CD4-positive, alpha-beta T cell treated with Interleukin-21 for 1 hour (primary cell): ENCODE measurements at places on chromosomes 7 and 10.

DNA sequence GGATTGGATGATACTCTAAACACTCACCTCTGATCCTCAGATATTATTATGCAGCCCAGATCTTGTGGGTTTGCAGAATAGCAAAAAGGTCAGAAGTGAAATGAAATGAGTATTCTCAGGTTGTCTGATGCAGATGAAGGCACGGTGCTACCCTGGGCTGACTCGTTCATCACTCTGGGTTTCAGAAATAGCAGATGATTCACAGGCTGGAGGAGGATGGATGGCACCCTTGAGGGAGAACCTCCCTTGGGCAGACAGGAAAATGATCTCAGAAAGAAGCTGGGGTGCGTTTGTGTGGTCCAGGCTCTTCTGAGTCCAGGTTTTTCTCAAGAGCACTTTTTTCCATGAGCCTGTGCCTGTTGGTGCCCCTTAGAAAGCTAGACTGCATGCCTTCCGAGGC, 515.8 kb upstream of the MKI67 start:
- DNase-seq: no peak

- DNase-seq: no peak
Observed at GRCh38 chr10:77501152-77501845, 136.3 kb downstream of the KCNMA1 start.

- no peak for DNase-seq
Observed at GRCh38 chr10:77505431-77506334, 131.9 kb downstream of the KCNMA1 start.

- DNase-seq: no peak
Observed at GRCh38 chr10:110162741-110163145, 44.7 kb upstream of the MXI1 start.

DNA sequence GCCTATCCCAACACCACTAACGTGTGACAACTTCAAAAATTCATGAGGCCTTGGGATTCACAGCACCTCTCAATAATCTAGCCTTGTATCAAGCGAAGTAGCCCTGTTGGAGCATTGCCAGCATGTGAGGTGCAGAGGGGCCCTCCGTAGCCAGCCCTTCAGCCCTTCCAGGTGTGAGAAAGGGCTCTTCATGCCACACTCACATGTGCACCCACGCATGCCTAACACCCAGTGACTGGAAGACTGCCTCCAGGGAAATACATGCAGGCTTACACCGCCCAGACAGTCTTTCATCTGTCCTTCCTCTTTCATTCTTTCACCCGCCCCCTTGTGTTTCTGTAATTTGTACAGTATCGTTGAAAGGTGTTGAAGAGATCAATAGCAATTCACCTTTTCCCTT, 26.1 kb downstream of the LRRC4 start:
- DNase-seq: no peak

GRCh38 chr7:107890493-107890961, 456 bp upstream of the DLD start:
- DNase-seq: peak; percentile 31

- DNase-seq: no peak
Observed at GRCh38 chr7:90326500-90326899, 5.4 kb upstream of the FAM237B start.

GRCh38 chr10:129161150-129161549, 305.9 kb upstream of the MGMT start:
- DNase-seq: no peak

- DNase-seq: no peak
Observed at GRCh38 chr7:36303202-36304098, 86.2 kb upstream of the ANLN start.

- DNase-seq: no peak
Observed at GRCh38 chr7:41795276-41795833, 92.5 kb upstream of the INHBA start.

DNA sequence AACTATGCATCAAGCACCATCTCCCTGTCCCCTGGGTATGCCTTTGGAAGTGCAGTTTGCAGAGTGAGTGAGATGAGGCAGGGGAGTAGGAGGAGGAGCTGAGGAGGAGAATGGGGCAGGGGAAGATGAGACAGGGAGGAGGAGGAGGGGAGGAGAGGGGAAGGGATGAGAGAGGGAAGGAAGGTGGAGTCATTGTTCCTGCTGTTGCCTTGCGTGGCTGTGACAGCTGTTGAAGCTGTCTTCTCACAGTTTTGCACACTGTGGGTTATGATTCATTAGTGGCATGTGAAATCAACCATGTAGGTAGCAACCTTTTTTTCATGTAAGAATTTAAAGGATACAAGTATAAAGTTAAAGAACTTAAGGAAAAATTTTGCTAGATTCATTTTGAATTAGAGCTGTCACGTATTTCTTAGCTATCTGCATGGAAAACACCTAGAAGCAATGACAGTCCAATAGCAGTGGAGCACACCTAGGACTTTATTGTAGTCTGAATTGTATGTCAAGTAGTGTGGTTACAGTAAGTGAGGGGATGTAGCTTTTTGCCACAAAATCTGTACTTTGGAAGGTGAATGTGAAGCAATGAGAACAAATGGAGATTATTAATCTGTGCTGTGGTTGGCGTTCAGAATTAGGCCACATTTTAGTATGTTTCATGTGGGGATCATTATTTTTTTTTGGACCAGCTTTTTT, 21.7 kb downstream of the CCM2 start:
- no peak for DNase-seq

DNA sequence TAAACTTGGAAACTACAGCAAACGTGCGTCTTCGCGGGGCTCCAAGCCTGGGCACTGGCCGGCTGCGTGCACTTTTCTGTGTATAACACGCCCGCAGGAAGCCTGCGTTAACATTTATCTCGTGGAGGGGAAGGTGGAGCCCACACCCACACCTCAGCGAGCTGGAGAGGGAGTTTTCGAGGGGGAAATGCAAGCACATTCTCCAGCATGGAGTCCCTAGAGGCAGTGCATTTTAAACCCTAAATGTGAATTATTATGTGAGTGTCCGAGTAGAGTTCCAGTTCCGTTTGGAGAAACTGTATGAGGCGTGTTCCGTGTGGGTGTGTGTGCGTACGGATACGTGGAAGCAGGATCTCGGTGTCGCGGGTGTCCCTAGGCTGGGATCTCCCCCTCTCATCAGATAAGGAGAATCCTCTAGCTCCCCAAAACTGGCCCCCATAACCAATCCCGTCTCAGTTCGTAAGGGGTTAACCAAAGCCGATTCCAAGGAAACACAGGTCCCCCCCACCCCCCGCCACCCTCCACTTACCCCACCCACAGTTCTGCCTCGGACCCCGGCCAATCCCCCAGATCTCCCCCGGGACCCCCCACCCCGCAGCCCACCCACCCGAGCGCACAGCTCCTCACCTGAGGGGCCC, 403 bp downstream of the CDK6 start:
- peak; percentile 50 for DNase-seq
